ENCODE measurements at places on chromosomes 2 and 18. TPM values are rescaled to one million over a fixed set of nuclear protein-coding genes. Genes with fewer than 3 reads are reported as not detected.

The ZFAND2B gene
- total RNA-seq: 26.0 TPM

The CXCR1 gene
- not detected for total RNA-seq

The RIT2 gene
- total RNA-seq: not detected

The SIX3 gene
- total RNA-seq: not detected

The EHBP1 gene
- 61.9 TPM for total RNA-seq

The STPG4 gene
- total RNA-seq: 0.20 TPM

All from smooth muscle cell of the pulmonary artery (primary cell).